ENCODE measurements at places on chromosomes 1 and 21. TPM values are rescaled to one million over a fixed set of nuclear protein-coding genes. Genes with fewer than 3 reads are reported as not detected.

The LENEP gene
- polyA plus RNA-seq: not detected

The FAM229A gene
- polyA plus RNA-seq: 4.3 TPM

The SGIP1 gene
- polyA plus RNA-seq: 0.24 TPM

The LRRIQ3 gene
- 0.56 TPM for polyA plus RNA-seq

The KRTAP21-2 gene
- polyA plus RNA-seq: not detected

The ST6GALNAC3 gene
- polyA plus RNA-seq: 8.8 TPM

The BLACAT1 gene
- not detected for polyA plus RNA-seq

The IRF6 gene
- polyA plus RNA-seq: 1.8 TPM

The HOOK1 gene
- under 0.01 TPM for polyA plus RNA-seq

The SUSD4 gene
- 6.8 TPM for polyA plus RNA-seq

The HUNK gene
- polyA plus RNA-seq: 0.42 TPM

The C1orf141 gene
- polyA plus RNA-seq: not detected

The PGBD5 gene
- polyA plus RNA-seq: not detected

The EFNA3 gene
- polyA plus RNA-seq: 0.67 TPM

The KRTAP6-3 gene
- not detected for polyA plus RNA-seq

The SLC9C2 gene
- 0.02 TPM for polyA plus RNA-seq

The KRTAP13-1 gene
- polyA plus RNA-seq: not detected

The MUTYH gene
- 18.3 TPM for polyA plus RNA-seq

The MEF2D gene
- polyA plus RNA-seq: 17.4 TPM

The C4BPB gene
- polyA plus RNA-seq: 1.7 TPM

The GJA8 gene
- polyA plus RNA-seq: not detected

The TMPRSS15 gene
- polyA plus RNA-seq: 0.09 TPM

The HCRTR1 gene
- 0.08 TPM for polyA plus RNA-seq

The OR2T33 gene
- polyA plus RNA-seq: not detected

The RXRG gene
- polyA plus RNA-seq: 3.5 TPM

The RIPPLY3 gene
- polyA plus RNA-seq: not detected

The ANKRD35 gene
- polyA plus RNA-seq: 0.58 TPM

The HMGCS2 gene
- 0.67 TPM for polyA plus RNA-seq

The CCDC17 gene
- 0.77 TPM for polyA plus RNA-seq

The BGLAP gene
- 0.71 TPM for polyA plus RNA-seq

The RPE65 gene
- polyA plus RNA-seq: not detected

The LCE2C gene
- not detected for polyA plus RNA-seq

The LORICRIN gene
- not detected for polyA plus RNA-seq

The HTR1D gene
- not detected for polyA plus RNA-seq

The LIN28A gene
- not detected for polyA plus RNA-seq

The PLPPR4 gene
- polyA plus RNA-seq: 1.0 TPM

The RPTN gene
- polyA plus RNA-seq: not detected

The ANGPTL1 gene
- 22.5 TPM for polyA plus RNA-seq

The OR2T11 gene
- not detected for polyA plus RNA-seq

The CCDC27 gene
- polyA plus RNA-seq: not detected

The SPRR2E gene
- polyA plus RNA-seq: not detected

The ACTA1 gene
- polyA plus RNA-seq: 4.9 TPM

The MFAP2 gene
- 28.1 TPM for polyA plus RNA-seq

The CFAP45 gene
- 1.1 TPM for polyA plus RNA-seq

The RAB13 gene
- polyA plus RNA-seq: 165 TPM

The SERINC2 gene
- 12.6 TPM for polyA plus RNA-seq

The WNT4 gene
- 0.45 TPM for polyA plus RNA-seq

The TSACC gene
- polyA plus RNA-seq: 0.18 TPM

Measured in adipose tissue (tissue), 3 donors.